Iris pigment epithelial cell (primary cell): ENCODE measurements at places on chromosomes 7 and 10.

DNA sequence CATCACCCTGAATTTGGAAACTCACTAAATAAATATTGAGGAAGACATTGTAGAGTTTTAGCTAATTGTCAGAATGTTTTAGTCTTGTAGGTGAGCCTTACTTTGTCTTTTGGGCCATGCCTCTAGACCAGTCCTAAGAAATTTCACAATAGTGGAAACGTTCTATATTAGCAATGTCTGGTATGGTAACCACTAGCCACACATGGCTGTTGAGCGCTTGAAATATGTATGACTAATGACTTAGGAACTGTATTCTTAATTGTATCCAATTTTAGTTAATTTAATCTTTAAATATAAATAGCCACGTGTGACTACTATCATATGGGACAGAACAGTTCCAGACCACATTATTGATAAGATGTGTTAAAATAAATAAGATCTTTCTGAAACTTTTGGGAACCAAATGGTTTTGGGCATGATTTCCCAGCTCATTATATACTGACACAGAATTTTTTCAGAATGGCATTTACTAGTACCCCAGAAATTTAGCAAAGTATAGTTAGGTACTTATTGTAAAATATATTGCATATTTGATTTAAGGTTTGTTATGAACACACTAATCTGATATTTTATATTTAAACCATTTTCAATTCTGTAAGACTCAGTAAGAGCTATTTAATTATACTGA is 95.0 kb downstream of the VPS50 start:
- peak; percentile 94 for DNase-seq

- peak; percentile 73 for DNase-seq
Observed at GRCh38 chr10:184911-185310, 49.7 kb downstream of the ZMYND11 start.

- DNase-seq: no peak
Observed at GRCh38 chr7:151671514-151671913, 151.8 kb upstream of the RHEB start.

DNA sequence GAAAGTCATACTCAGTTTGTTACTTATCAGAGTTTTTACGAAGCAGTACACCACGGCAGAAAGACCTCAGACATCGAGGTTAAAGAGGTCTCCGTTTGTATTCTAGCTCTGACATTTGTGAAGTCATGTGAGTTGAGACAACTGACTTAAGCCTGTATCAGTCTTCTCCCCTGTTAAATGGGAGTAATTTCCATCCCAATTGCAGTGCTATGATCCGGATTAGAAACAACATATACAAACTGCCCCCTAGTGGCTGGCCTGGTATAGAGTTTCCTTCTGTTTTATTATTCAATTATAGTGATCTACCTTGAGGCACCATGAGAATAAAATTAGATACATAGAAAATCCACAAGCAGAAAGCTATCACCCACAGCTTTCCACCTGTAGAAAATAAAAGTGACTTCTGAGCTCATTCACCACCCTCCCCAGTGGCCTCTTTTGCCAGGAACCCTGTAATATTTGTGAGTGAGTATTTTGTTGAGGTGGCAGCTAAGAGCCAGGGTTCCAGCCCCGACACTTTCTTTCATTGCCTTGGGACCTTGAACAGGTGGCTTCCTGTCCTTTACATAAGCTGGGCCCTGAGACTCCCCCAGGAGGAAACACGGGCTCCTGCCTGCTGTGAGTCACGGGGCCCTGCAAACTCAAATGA is 607.2 kb upstream of the MGMT start:
- DNase-seq: peak; percentile 10

GRCh38 chr7:106883456-106884026 is 18.5 kb downstream of the PIK3CG start:
- DNase-seq: no peak

DNA sequence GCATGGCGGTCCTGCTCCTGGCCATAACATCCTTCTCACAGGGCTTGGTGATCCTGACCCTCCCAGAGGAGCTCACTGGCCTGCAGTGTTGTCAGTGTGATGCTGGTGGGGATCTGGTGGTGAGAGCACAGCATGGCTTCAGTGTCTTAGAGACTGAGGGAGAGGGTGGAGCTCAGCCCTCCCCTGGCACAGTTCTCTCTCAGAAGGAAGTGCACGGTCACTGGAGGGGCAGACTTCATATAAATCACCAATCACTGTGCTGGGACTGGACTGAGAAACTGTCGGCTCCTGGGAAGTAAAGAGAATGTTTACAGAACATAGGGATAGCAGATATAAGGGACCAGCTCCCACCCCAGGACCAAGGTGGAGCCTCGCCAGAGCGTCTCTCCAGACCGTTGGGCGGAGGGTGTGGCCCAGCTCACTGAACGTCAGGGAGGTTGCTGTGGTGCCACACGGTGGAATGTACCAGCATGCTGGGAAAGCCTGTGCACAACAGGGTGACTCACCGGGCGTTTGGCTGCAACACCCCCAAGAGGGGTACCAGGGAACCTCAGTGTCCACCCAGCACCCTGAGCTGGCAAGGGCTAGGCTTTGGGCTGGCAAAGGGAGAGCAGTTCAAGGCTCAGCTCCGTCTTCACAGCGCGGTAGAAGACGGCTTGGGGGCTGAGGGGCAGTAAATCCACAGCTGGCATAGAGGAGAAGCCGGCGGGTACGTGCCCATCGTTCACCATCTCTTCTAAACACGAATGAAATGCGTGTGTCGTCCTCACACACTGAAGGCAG is 8.8 kb upstream of the GET4 start:
- peak; percentile 56 for DNase-seq

DNA sequence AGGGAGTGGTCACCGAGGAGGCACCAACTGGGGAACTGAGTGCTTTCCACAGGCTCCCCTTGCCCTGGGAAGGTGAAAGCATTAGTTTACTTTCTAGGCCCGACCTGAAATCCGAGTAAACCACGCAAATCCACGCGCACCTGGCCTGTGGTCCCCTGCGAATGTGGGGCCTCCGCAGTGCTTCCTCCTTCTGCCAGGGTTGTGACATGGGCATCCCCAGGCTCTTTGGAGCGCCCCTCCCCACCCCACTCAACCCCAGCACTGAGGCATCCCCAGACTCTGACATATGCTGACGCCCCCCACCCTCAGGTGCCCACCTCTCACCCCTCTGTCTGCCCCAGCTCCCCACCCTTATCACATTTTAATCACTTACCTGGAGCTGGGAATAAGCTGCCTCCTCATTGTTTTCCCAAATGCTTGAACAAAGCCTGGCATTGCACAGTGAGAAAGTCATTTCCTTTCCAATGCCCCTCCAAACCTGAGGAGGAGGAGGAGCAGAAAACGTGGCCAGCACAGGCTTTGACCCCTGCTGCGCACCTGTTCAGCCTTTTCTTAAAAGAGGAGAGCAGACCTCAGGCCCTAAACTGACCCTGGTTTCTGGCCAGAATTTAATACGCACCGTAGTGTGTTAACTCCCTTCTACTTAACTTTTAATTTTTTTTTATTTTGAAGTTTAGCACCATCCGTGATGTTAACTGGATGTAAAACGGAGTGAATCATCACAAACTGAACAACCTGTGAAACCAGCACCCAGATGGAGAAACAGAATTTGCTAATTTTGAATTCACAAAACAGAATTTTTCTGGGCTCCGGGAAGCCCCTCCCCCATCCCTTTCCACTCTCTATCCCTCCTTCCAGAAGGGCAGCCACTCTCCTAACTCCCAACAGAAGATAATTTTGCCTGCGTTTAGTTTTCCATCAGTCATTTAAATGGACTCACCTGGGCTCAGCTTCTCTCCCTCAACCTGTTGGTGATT is 129.4 kb downstream of the WDR11 start:
- DNase-seq: no peak

GRCh38 chr7:129437190-129437589 is 3.0 kb downstream of the STRIP2 start:
- DNase-seq: peak; percentile 22
